ENCODE measurements at places on chromosomes 13 and 19. TPM values are rescaled to one million over a fixed set of nuclear protein-coding genes. Genes with fewer than 3 reads are reported as not detected.
A peak's percentile ranks its signal among the peaks of the same experiment; 100 is the strongest.

- no peak for DNase-seq
These were observed 5.4 kb upstream of the IPO5 start for GRCh38 chr13:97948041-97948440.

DNA sequence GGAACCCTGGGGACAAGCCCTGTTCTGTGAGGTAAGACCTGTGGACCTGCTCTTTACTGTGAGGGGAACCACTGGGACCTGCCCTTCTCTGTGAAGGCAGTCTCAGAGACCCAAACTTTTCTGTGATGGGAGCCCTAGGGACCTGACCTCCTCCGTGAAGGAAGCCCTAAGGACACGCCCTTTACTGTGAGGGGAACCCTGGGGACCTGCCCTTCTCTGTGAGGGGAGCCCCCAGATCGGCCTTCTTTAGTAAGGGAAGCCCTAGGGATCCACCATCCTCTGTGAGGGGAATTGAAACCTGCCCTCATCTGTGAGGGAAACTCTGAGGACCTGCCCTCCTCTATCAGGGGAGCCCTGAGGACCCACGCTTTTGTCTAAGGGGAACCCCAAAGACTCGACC is 343.5 kb downstream of the UQCRFS1 start:
- DNase-seq = no peak

GRCh38 chr19:5364674-5365073 is 24.1 kb upstream of the PTPRS start:
- no peak for DNase-seq

TMEM86B gene
- 12.0 TPM for total RNA-seq

KCNC3 gene
- 23.6 TPM for total RNA-seq

GPR12 gene
- not detected for total RNA-seq

DNA sequence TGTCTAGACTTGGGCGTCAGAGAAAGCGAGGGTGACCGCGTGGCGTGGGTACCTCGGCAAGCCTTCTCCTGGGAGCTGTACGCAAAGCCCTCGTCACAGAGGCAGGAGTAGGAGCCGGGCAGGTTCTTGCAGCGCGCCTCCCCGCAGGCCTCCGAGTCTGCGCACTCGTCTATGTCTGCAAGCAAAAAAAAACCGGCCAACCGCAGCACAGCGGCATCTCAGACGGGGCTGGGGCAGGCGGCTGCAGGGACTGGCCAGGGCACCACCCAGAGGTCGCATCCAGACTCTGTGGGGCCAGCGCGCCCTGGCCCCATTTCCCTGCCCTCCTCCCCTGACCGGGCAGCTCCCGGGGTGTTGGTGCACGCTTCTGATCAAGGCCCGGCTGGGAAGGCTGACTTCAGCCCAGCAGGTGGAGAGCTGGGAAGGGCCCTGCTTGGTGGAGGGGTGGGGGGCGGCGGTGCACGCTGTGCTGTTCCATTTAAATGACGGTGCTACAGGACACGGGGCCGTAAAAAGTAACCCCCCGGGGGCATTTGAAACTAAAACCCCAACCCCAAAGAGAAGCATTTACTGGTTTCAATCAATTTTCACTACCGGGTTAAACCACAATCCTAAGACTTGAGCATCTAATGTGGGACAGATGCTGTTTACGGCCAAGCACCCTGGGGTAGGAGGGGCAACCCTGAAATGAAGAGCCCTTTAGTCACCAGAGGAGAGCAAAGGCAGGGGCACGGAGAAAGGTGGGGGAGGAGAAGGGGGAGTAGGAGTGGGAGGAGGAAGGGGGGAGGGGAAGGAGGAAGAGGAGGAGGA is 28.2 kb downstream of the GAS6 start:
- no peak for DNase-seq

GRCh38 chr13:82758044-82758443 is 1124.2 kb downstream of the SLITRK1 start:
- no peak for DNase-seq

SYCN gene
- not detected for total RNA-seq

MBD3L3 gene
- total RNA-seq = not detected

DNA sequence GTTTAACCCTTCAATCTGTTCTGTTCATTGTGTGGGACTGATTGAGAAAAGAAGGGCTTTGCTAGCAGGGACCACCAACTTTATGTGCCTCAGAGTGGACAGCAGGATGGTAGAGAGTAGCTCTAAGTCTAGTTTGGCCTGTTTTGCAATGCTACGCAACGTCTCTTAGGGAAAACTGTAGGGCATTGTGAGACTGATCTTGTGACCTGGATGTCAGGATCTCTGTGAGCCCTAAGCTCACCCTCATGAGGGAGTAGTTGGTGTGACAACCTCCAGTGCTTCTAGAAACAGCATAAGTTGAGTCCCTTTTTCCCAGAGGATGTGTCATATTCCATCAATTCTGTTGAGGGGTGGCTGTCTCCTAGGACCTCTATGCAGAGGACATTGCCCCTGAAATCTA is 9.5 kb upstream of the ZNF543 start:
- no peak for DNase-seq

DNA sequence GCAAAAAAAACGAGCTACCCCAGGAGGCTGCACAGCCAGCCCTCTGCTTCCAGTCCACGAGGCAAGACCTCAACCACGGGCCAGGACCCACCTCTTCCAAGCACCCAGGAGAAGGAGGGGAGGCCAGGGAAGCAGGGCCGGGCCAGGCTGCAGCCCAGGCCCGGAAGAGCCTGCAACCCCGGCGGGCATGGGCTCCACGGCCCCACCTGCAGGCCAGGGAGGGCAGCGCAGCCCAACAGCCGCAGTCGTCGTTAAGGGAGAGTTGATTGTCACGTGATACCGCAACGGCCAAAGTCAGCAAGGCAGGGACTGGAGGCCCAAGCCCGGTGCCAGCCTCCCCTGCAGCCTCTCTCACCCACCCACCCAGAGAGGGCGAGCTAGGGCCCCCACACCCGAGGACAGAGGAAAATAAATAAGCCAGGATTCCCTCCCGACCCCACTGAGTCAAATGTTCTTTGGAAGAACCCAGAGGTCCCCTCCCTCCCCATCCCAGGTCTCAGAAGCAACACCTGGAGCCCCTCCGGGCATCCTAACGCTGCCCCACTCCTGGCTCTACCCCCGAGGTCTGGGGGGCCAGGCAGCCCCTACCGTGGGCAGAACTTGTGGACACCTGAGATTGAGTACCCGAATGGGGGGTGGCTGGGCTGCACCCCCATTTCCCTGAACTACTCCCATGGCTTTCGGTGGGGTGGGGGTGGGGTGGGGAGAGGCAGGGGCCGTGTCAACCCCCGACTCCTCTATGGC is 5.2 kb upstream of the REXO1 start:
- peak; percentile 62 for DNase-seq

- no peak for DNase-seq
These were observed 229.7 kb downstream of the KCTD12 start for GRCh38 chr13:76656500-76656899.

FAM83E gene
- total RNA-seq = 3.8 TPM

GRCh38 chr13:49731766-49732165 is 40.5 kb upstream of the EBPL start:
- DNase-seq = no peak

KLK4 gene
- total RNA-seq = not detected

- peak; percentile 56 for DNase-seq
These were observed 4.6 kb upstream of the TPP2 start for GRCh38 chr13:102591988-102592781.

GRCh38 chr13:100674572-100674871 is at the start of gene TMTC4:
Gene TMTC4, minus strand, starts transcription at chr13:100674795. Its CDS starts 4,433 bp downstream, at chr13:100670362.
- DNase-seq = no peak

GRCh38 chr13:112443995-112444311 is 67.8 kb downstream of the SPACA7 start:
- DNase-seq = peak; percentile 86

PRMT1 gene
- 306 TPM for total RNA-seq

PLEKHJ1 gene
- 116 TPM for total RNA-seq

ICAM5 gene
- total RNA-seq = not detected

- no peak for DNase-seq
These were observed 228.5 kb downstream of the ZIC5 start for GRCh38 chr13:99743094-99743493.

GRCh38 chr13:66995203-66995611 is 234.9 kb downstream of the PCDH9 start:
- DNase-seq = no peak

DNA sequence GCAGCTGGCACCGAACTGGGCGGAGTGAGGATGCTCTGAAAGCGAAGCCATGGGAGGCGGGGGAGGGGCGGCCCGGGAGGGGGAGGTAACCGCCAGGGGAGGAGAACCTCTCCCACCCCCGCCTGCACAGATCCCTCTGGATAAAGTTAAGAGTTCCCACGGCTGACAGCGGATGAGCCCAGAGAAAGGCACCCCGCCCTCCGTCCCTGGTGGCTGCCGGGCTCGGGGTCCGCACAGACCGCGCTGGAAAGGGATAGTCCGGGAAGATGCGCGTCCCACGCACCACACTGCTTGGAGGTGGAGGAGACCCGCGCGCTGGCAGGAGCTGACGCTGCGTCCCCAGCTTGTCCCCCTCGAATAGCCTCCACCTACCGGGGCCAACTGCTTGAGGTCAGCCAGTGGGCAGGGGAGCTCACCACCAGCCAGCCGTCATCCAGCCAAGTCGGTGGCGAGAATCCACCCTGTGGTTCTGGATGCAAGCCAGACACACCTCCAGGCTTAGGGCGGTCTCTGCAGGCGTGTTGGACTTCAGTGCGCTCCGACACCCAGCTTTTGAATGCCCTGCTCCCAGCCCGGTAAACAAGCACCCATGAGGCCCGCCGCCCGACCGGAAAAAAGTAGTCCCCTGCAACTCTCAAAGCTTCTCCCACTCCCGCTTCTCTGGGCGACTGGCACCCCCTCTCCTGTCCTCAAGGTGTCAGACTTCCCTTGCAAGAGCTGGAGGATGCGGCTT is at the start of gene TRPC4:
TSS of gene TRPC4 (minus strand) at position 17 of the 733 bp plus-strand sequence. CDS start 86,439 bp downstream, outside the sequence.
- peak; percentile 49 for DNase-seq

IRGC gene
- total RNA-seq = not detected

DNA sequence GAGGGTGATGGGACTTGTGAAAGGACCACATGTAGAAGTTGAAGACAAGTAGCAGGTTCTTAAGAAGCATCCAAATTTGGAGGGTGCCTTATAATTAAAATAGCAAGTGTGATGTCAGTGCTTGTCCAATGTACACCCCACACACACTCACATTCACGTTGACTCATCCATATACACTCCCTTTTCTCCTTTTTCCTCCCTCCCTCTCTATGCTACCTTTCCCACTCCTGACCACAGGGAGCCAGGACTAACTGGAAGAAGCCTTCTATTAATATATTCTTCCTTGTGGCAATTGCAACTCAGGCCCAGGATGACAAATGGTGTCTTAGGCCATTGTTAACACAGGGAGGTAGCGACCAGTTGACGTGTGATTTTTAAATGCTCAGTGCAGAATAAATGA is 16.3 kb upstream of the GPR183 start:
- no peak for DNase-seq

DNA sequence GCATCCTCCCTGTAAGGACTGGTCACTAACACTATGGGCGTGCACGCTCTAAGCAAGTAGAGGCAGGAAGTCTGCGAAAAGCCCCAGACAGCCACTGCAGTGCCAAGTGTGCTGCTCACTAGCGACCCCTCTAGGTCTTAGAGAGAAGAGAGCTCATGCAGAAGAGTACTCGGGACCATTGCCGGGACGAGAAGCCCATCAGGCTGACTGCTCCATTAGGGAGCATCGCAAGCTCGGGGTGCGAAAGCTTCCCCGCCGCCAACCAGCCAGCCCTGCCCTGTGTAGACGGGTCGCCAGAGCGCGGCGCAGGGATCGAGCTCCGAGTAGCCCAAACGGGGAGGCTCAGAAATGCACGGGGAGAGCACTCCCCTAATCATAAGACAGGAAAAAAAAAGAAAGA is 16.6 kb downstream of the POU4F1 start:
- no peak for DNase-seq

- no peak for DNase-seq
These were observed 130.1 kb downstream of the RGCC start for GRCh38 chr13:41587490-41587889.

DNA sequence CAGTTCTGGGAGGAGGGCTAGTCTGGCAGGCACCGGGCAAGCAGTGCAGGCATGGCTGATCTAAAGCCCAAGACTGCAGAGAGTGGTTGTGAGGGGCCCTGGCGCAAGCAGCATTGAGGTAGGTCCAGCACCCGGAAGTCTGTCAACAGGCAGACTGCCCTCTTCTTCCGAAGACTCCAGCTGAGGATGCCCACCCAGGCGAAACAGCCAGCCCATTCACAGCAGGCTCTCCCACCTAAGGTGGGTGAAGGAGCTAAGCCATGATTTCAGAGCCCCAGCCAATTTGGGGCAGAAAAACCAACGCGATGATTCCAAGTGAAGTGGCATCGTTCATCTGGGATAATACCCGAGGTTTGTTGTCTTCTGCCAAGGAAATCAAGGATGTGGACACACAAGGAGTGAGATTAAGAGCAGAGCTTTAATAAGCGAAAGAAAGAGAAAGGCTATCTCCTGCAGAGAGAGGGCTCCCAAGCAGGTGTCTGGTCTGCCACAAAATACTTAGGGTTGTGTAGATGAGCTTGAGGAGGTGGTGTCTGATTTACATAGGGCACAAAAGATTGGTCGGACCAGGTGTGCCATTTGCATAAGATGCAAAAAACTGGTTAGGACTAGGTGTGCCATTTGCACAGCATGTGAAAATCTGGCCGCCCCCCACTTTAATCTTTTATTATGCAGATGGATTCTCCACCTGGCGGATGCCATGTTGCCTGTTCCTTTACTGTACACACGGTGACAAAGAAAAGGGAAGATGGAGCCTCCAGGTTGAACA is 22.6 kb downstream of the FAM124A start:
- no peak for DNase-seq

DNA sequence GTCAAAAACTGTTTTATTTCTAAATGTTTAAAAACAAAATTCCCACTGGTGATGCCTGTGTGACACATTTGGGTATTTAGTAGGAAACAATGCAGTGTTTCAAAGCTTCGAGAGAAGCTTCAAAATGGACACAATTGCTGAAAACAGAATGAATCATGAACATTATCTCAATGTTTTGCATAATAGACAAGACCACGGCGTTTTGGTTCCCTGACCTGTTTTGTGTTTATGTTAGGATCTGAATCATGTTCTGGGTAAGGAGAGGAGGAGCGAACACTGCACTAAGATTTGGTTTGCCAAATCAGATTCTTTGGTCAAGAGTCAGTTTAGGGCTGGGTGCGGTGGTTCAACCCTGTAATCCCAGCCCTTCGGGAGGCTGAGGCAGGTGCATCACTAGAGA is 42.2 kb downstream of the IFT88 start:
- DNase-seq = no peak

DNA sequence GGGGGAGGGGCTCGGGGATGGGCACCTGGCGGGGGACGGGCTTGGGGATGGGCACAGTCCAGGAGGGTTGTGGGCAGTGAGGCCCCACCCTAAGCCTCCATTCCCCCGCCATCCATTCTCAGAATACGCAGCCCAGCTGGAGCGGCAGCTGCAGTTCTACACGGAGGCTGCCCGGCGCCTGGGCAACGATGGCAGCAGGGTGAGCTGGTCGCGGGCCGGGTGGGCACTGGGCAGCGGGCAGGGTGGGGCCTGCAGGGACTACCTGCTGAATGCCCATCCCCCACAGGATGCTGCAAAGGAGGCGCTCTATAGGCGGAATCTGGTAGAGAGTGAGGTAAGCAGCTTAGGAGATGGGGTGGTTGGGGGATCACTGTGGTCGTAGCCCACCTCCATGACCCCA is 8.3 kb downstream of the PODNL1 start:
- no peak for DNase-seq

SYT5 gene
- 4.3 TPM for total RNA-seq

All from progenitor cell of endocrine pancreas (in vitro differentiated cells).